ENCODE measurements at places on chromosomes 12 and 14. TPM values are rescaled to one million over a fixed set of nuclear protein-coding genes. Genes with fewer than 3 reads are reported as not detected.

Gene DNAH10
- total RNA-seq = 0.11 TPM

Gene HCAR3
- not detected for total RNA-seq

Gene ENDOU
- total RNA-seq = 0.55 TPM

Gene PGF
- 7.0 TPM for total RNA-seq

GRCh38 chr14:32683679-32684078 lies 255.0 kb upstream of the NPAS3 start:
- DNase-seq = no peak

DNA sequence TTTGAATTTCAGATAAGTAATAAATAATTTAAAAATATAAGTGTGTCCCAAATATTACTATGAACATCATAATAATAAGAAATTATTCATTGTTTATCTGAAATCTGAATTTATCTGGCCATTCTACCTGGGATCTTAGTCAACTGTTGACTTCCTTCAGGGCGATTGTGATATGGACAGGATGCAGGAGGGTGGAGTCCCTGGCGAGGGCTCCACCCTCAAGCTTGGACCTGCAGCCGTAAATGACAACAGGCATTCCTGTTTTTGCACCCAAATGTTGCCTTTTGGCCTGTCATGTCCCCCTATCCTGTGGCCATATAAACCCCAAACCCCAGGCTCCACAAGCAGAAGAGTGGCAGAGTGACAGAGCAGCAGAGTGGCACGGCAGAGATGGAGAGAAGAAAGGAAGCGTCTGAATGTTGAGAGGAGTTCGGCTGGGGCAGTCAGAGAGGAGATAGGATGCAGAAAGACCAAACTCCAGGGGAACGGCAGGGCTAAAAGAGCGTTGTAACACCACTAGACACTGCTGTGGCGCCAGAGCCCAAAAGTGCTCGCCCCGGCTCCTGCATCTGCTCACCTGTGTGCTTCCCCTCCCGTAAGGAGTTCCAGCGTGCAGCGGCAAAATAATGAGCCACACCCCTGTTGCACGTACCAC lies 39.4 kb upstream of the FUT8 start:
- DNase-seq = no peak

DNA sequence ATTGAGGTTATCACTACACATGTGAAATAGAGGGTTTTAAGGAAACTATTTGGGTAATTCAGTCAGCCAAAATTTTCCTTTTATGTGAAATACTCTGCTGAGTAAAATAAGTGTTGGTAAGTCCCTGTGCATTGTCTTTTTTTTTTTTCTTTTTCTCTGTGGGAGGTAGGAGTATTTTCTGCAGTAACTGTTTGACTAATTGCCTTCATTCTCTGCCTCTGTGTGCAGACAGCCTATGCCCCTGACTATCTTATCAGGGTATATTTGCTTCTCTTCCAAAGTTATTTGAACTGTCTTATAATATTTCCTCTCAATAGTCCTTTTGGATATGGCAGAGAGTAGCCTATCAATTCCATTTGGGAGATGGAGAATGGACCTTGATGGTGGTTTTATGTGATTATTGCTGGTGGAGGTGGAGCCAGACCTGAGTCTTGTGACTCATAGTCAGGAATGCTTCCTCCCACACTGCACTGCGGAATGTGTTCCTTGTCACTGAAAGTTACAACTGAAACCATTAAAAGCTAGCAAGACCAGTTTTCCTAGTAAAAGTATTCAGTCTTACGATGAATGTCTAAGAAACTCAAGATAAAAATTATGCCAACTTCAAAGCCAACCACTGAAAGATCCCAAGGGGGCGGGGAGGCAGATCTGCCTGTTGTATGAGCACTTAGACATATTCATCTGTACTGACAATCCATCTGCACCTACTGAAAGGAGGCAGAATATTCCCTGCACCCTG lies 40.9 kb upstream of the STXBP6 start:
- no peak for DNase-seq

GRCh38 chr14:55451950-55452349 lies 11.5 kb upstream of the TBPL2 start:
- no peak for DNase-seq

- no peak for DNase-seq
Measured at GRCh38 chr12:52806821-52807543, 6.9 kb downstream of the KRT4 start.

- DNase-seq = no peak
Measured at GRCh38 chr14:99181804-99182520, 90.0 kb downstream of the BCL11B start.

- DNase-seq = no peak
Measured at GRCh38 chr14:75175677-75176141, 703 bp downstream of the TMED10 start.

DNA sequence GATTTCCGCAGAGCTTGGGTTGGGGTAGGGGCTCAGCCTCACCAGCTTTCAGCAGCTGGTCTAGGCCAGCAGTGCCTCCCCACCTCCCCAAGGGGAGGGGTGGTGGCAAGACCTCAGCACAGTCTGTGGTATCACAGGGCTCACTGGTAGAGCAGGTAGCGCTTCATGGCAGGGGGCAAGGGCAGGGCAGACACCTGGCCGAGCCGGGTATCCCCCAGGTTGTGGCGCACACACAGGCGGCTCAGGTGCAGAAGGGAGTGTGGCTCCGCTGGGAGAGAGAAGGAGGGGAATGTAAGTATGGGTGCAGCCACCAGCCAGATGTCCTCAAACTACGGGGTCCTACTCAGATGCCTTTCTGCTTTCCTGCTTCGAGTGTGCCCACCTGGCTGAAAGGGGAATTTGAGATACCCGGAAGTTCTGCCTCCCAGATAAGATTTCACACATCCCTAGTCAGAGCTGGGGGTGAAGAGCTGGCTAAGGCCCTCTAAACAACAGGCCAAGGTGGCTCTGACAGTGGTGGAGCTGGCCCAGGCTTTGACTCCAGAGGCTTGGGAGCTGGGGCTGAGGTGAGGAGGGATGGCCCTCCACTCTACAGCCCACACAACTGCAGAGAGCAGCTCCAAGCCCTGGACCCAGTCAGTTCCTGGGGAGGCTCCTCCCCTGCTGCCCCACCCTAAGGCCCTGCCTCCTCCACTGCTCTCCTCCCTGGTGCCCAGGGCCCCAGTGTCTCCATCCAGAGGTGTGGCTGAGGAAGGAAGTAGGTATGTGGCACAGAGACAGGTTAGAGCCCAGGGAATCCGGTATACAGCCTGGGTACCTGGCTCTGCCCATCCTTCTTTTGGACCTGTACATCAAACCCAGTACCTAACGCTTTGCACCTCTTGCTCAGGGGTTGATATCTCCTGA lies 1.8 kb downstream of the SPSB2 start:
- no peak for DNase-seq

DNA sequence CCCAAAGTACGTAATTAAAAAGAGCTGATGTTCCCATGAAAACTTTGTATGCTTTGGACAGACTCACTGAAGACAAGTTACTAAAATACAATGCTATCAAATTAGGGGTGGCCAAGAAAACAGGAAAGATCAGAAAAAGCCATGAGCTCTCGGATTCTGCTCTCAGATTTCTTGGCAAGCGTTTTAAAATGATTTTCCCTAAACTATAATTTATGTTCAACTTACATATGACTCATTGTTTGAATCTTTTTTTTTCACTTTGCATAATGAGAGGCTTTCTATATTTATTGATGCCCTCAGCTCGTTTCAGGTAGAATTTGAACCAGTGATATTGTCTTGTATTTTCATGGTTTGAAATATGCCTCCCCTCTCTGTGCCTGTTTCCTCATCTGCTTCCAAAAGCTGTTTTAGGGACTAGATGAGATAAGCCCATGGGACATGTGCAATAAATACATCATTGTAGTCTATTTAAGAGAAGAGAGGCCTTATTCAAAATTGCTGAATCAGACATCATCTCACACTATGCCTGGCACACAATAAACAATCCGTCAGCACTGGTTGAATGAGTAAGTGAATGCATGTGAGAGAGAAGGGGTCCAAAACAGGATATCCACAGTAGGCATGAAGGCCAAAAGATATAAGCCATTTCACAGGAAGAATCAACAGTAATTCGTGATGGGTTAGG lies 4.7 kb upstream of the IPO8 start:
- DNase-seq = no peak

- DNase-seq = no peak
Measured at GRCh38 chr12:52867642-52868041, 18.8 kb upstream of the KRT78 start.

DNA sequence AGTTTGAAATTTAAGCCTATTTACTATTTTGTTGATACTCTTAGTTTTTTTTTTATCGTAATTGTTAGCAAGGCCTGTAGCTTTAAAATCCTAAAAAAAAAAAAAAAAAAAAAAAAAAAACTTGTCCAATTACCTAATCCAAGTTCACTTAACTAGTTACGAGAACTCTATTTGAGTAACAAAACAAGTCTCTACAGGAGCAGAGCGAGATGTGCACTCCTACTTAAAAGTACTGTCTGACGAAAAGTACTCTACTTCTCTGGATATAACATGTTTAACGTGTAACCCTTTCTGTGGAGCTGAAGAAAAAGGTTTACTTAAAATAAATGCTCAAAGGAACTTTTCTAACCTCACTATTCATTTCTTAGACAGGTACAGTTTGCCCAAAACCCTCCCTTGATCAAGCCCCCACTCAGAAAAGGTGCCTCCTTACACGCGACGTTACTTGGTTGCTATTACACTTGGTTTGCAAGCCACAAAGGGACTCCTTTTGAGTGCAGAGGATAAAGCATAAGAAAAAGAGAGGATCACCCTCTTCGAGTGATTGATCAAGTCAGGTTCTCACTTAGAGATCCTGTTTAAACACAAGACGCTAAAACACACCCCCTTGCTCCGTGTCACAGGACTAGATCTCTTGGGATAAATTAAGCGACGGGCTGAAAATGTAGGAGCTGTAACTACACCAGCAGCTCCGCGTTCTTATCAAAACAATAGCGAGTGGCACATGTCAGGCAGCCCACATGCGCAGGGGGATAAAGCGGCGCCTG lies 2.2 kb downstream of the BAZ1A start:
- DNase-seq = no peak

- DNase-seq = no peak
Measured at GRCh38 chr12:20604408-20605067, 90.6 kb upstream of the SLCO1C1 start.

DNA sequence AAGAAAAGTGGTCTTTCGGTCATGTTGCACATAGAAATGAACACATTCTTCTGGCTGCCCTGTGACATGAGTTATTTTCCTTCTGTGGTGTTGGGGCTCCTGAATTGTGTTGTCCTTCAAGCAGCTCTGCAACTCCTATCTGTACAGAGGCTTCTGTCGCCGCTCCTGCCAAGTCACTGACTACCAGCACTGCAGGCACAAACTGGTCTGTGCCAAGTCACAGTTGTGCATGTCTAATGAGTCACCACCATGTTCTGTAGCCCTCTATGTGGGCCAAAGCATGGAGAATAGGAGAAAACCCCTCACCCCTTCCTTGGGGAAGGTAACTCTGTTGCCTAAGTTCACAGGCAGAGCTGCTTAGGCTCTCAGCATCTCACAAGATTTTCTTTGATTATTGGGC lies 283.3 kb downstream of the RPL10L start:
- DNase-seq = no peak

DNA sequence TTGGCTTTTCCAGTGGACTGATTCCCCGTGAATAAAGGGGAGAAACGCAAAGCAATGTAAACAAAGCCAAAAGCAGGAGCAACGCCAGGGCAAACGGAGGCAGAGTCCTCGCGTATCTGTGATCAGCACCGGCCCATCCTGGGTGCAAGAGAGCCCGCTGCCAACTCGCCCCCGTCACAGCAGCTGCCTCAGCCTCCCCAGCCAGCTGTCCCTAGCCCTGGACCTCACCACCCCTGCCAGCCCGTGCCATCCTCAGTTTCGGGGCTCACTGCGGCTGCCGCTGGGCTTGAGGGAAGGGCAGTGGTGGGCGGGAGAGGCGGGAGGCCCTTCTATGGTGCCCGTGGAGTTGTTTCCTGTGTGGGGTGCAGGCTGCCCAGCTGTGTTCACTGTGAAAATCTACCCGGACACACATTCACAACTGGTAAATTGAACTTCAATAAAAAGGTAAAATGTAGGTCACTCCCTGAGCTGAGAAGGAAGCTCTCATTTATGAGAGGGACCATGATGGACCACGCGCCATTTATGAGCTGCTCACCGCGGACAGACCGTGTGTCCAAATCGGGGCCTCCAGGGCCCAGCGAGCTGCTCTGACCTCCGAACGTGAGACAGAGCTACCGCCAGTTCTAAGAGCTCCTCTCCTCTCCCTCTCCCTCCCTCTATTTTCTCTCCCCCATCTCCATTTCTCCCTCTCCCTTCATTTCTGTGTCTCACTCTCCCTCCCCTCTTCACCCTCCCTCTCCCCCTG lies 330.5 kb upstream of the SFSWAP start:
- no peak for DNase-seq

DNA sequence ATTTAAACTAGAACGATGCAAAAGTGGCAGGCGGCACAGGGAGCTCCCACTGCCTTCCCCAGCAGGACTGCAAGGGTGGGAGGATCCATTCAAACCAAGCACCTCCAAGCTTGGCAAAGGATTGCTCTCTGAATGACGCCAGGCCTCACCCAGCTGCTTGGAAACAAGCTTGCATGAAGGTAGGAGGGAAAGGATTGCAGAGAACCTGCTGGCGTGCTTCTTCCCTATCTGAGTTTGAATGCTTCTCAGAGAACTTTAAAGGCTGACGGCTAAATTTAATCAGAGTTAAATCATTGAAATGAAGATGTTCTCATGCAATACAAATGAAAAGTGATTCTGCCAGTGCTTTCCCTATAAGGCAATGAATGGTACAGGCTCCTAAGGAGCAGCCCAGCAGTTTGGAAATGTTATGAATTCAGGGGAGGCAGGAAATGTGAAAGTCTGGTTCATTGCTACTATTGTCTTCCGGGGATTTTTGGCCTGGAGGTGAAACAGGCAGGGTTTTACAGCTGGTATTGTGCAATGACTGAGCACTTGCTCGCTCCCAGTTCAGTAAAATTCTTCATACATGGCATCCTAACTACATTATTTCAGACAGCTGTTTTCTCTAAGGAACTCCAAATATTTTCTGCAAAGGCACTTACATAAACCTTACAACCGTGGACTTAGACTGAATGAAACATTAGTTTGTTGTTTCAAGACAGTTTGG lies 31.9 kb upstream of the DUSP6 start:
- no peak for DNase-seq

DNA sequence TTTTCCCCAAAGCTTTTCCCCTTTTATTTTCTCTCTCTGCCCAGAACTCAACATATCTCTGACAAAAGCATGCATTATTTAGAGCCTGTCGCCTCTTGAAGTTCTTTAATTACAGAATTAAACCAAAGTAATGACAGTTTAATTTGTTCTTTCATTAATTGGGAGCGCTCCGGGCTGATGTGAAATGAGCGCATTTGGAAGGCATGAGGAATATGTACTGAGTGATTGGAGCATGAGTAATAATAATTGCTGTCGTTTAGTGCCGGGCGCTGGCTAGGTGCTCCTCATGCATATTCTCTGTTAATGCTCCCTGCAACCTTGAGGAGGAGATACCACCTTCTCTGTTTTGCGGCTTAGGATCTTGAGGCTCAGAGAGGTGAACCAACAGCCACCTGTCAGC lies 120.5 kb downstream of the SLC25A47 start:
- no peak for DNase-seq

- no peak for DNase-seq
Measured at GRCh38 chr12:76628745-76629144, 69.2 kb upstream of the OSBPL8 start.

- DNase-seq = no peak
Measured at GRCh38 chr12:97977870-97978405, 515.3 kb downstream of the RMST start.
